Effector memory CD4-positive, alpha-beta T cell (primary cell): ENCODE measurements at places on chromosomes 13 and 19.

GRCh38 chr13:51266642-51267041 lies 44.4 kb downstream of the FAM124A start:
- no peak for DNase-seq

- DNase-seq, result no peak
These were observed 81.0 kb upstream of the SLC7A1 start for GRCh38 chr13:29676535-29676934.

- DNase-seq, result no peak
These were observed 238.3 kb upstream of the KLF12 start for GRCh38 chr13:74372511-74372910.

DNA sequence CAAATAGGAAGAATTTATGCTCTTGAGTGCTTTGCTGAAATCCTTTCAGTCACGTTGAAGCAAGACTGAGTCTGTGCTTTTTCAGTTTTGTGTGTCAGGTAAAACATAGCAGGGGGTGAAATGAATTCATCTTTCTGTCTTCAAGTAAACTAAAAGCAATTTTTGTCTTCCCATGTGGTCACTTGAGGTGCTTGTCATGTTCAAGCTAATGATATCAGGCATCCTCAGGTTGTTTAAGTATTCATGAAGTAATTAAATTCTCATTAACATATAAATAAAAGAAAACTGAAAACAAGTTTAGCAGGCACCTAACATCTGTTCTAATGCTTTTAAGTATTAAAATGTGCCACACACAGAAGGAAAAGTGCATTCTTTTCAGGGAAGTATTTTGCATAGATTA lies 2701.3 kb downstream of the PCDH9 start:
- DNase-seq, result no peak

GRCh38 chr19:823565-824121 lies 1.9 kb upstream of the PLPPR3 start:
- DNase-seq, result no peak

- no peak for DNase-seq
These were observed 387.2 kb downstream of the GPC5 start for GRCh38 chr13:91785431-91786119.

DNA sequence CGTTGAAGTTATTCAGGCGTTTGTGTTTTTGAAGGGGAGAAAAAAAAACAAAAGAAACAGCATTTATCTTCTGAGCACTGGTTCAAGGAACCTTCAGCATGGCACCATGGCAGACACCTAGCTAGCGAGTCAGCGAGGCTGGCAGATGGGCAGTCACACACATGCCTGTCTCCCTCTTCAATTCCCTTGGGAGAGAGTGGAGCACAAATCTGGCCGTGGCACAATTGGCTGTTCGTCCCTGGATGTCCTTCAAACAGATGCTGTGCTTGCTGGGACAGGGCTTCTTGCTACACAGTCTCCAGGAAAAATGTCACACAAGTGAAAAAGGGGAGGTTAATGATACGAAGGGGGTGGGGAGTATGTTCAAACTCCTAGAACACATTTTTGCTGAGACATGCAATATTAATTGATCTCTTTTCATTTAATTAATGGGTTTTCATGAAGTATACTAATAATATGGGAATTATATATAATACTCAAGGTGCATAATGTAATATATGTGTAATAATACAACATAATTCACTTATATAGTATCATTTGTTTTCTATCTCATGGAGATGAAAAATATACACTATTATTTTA lies 1674.5 kb upstream of the SLC10A2 start:
- no peak for DNase-seq

GRCh38 chr13:73924607-73925006 lies 209.6 kb downstream of the KLF12 start:
- DNase-seq, result no peak

DNA sequence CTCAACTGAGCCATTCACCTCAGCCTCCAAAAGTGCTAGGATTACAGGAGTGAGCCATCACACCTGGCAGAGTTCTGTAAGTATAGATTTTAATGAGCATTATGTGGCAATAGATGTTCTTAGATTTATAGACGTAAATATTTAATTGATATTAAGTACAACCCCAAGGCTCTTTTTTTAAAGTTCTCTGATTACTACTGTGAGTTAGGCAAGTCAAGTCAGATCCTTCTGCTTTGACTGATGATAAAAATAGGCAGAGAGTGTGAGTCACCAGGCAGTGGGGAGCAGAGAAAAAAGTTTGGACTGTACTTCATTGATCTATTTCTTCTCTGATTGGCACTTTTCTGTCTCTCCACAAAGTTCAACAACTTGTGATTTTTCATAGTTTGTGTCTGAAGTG lies 1379.9 kb downstream of the UQCRFS1 start:
- no peak for DNase-seq

DNA sequence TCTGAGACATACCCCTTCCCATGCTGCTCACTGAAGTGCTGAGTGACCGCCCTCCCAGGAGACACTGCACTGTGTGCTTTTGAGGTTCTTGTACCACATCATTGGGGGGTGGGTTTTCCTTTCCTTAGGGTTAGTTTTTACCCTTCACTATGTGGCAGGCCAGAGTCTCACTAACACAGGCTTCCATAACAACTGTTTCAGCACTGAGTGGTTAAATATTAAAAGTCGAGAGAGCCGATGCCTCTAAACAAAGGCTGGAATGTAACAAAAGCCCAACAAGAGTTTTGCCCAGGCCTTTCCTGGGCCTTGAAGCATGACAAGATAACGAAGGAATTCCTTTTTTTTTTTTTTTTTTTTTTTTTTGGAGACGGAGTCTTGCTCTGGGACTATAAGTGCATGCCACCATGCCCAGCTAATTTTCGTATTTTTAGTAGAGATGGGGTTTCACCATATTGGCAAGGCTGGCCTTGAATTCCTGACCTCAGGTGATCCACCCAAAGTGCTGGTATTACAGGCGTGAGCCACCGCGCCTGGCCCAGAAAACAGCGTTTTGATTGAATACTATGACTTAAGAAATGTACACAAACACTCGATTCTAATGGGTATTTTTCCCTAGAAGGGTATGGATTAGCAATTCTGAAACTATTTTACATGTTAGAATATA lies 46.5 kb downstream of the ZNF823 start:
- DNase-seq, result no peak

GRCh38 chr19:50645107-50645506 lies 4.1 kb upstream of the C19orf81 start:
- no peak for DNase-seq
